Esophagus muscularis mucosa (tissue), 4 donors: ENCODE measurements at places on chromosomes 13 and 19. TPM values are rescaled to one million over a fixed set of nuclear protein-coding genes. Genes with fewer than 3 reads are reported as not detected.

GRCh38 chr13:113232208-113233003 lies 23.0 kb downstream of the CUL4A start:
- H3K4me3 ChIP-seq: no peak overlapping the region
- peaks cover 62% of the 10 kb centered on the region for H3K36me3 ChIP-seq
- no peaks in the 10 kb centered on the region for H3K27me3 ChIP-seq
- H3K27ac ChIP-seq: no peak overlapping the region

DNA sequence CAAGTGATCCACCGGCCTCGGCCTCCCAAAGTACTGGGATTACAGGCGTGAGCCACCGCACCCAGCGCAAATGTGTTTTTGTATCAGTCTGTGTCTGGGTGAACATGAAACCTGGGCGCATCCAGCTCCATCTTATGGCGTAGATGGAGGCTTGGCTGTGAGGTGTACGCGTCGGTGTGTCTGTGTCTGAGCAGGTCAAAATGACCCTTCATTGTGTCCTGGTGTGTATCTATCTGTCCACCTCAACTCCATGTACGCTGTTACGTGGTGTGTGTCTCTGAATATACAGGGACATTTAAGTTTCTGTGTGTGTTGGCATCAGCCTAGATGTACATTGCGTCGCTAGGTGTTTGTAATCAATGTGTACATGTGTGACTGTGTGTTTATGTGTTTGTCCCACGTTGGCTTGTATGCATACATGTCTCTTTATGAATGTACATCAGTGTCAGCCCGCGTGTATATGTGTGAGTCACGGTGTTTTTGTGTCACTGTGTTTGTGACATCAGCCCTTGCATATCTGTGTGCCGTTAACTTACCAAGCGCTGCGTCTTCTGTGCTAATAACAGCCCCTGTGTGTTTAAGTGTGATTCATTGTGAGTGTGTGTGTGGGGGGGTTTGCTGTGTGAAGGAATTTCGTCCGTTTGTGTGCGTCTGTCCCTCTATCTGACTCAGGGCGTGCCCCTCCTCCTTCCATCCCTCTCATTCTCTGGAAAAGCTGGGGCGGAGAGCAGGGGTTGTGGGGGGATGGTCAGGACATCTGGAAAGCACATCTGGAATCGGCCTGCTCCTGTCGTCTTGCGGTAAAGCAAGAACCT lies 6.4 kb downstream of the AXL start:
- H3K27me3 ChIP-seq: no peaks in the 10 kb centered on the region
- DNase-seq: peak; percentile 95
- H3K4me3 ChIP-seq: peak overlapping the region; percentile 61
- H3K27ac ChIP-seq: peak overlapping the region; percentile 95
- peaks cover 8% of the 10 kb centered on the region for H3K36me3 ChIP-seq
- peaks cover 9% of the 10 kb centered on the region for H3K4me1 ChIP-seq

DNA sequence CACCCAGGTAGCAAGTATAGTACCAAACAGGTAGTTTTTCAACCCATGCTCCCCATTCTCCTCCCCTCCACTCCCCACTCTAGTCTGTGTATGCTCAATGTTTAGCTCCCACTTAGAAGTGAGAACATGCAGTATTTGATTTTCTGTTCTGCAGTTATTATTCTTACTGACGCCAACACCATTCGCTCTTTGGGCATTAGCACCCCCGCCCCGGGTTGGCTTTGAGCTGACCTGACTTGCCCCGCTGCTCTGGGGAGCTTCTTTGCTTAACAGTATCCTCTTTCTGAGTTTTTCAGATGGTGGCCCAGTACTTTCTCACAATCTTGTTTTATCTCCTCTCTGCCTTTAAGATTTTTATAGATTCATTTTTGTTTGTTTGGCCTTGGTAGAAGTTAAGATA lies 138.7 kb downstream of the CRYL1 start:
- no peak for DNase-seq
- H3K4me1 ChIP-seq: no peaks in the 10 kb centered on the region
- H3K27ac ChIP-seq: no peak overlapping the region
- no peaks in the 10 kb centered on the region for H3K27me3 ChIP-seq
- H3K4me3 ChIP-seq: no peak overlapping the region
- H3K36me3 ChIP-seq: no peaks in the 10 kb centered on the region

DNA sequence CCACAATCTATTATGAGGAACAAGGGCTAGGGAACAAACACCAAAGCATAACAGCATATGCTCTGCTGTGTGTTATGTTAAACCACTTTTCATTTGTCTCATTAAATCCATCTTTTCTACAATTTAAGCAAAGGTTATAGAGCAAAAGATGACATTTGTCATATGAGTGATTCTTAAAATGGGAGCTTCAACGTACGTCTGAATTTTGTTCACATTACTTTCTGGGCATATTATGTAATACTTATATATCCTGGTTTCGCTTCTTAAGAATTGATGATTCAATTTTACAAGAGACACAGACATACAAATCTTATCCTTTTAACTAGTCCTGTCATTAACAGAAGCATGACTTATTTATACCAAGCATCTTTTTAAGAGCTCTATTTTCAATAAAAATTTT lies 3.3 kb upstream of the TPP2 start:
- no peak for DNase-seq
- no peaks in the 10 kb centered on the region for H3K36me3 ChIP-seq
- H3K4me1 ChIP-seq: peaks cover 32% of the 10 kb centered on the region
- no peak overlapping the region for H3K27ac ChIP-seq
- H3K27me3 ChIP-seq: no peaks in the 10 kb centered on the region

GRCh38 chr13:26953291-26953690 lies 192.7 kb upstream of the GPR12 start:
- no peak overlapping the region for H3K27ac ChIP-seq
- no peaks in the 10 kb centered on the region for H3K4me1 ChIP-seq
- peaks cover 3% of the 10 kb centered on the region for H3K27me3 ChIP-seq

DNA sequence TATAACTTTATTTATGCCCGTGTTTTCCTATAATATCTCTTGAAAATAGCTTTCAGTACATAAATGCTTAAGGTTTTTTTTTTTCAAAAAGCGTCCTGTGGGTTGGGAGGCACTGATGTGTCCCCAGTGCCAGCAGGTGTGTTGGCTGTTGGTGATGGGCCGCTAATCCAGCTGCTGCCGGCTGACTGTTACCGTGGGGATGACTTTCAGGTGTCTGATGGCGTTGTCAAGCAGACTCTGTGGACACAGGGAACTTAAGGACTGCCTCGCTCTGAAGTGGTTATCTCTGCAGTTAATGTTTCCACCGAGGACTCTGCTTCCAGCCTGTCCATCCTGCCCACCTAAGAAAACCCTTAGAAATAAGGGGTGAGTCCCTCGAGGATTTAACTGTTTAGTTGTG lies 94.5 kb downstream of the ANKRD10 start:
- peaks cover 4% of the 10 kb centered on the region for H3K4me1 ChIP-seq
- H3K4me3 ChIP-seq: no peak overlapping the region
- no peaks in the 10 kb centered on the region for H3K27me3 ChIP-seq
- H3K36me3 ChIP-seq: no peaks in the 10 kb centered on the region
- no peak overlapping the region for H3K27ac ChIP-seq

DNA sequence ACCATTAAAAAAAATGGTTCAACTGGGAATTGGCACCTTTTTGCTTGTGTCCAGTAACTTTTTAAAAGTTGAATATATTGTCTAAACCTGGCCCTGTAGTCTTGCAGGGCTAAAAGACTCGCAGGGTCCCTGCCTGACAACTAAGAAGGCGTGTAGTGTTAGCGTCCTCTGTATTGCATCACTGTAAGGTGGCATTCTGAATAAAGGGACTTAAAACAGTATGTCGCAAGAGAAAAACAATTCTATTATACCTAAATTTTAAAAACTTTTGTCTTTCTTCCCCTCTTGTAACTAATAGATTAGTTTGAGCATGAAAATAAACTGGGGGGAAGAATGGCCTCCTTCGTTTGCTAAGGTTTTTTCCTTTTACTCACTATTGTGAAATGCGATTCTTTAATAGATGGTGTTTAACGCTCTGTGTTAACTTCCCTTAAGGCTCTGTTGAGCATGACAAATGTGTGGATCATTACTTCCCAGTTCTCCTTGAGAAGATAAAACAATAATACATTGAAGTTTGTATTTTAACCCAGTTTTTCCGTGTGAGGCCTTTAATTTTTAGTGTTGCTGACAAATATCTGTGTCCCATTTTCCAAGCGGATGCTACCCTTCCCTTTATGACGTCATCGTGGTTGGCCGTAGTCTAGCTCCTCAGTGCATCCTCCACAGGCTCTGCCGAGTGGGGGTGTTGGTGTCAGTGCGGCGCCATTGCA lies 134.6 kb downstream of the KATNAL1 start:
- H3K4me1 ChIP-seq: no peaks in the 10 kb centered on the region
- H3K4me3 ChIP-seq: no peak overlapping the region
- no peak for DNase-seq
- H3K36me3 ChIP-seq: no peaks in the 10 kb centered on the region
- H3K27ac ChIP-seq: no peak overlapping the region
- no peaks in the 10 kb centered on the region for H3K27me3 ChIP-seq

- no peak overlapping the region for H3K4me3 ChIP-seq
- peak; percentile 31 for DNase-seq
- peaks cover 5% of the 10 kb centered on the region for H3K36me3 ChIP-seq
- H3K4me1 ChIP-seq: no peaks in the 10 kb centered on the region
- H3K27ac ChIP-seq: no peak overlapping the region
Observed at GRCh38 chr13:99331881-99332293, 24.7 kb upstream of the GPR183 start.

- H3K36me3 ChIP-seq: peaks cover 61% of the 10 kb centered on the region
- H3K4me1 ChIP-seq: peaks cover 5% of the 10 kb centered on the region
- DNase-seq: no peak
- H3K27ac ChIP-seq: no peak overlapping the region
- H3K27me3 ChIP-seq: no peaks in the 10 kb centered on the region
Observed at GRCh38 chr13:45402641-45403040, 15.5 kb downstream of the SLC25A30 start.

GRCh38 chr13:83929157-83929556 lies 46.9 kb upstream of the SLITRK1 start:
- H3K4me1 ChIP-seq: no peaks in the 10 kb centered on the region
- DNase-seq: no peak
- H3K27ac ChIP-seq: no peak overlapping the region
- no peaks in the 10 kb centered on the region for H3K27me3 ChIP-seq
- no peak overlapping the region for H3K4me3 ChIP-seq

DNA sequence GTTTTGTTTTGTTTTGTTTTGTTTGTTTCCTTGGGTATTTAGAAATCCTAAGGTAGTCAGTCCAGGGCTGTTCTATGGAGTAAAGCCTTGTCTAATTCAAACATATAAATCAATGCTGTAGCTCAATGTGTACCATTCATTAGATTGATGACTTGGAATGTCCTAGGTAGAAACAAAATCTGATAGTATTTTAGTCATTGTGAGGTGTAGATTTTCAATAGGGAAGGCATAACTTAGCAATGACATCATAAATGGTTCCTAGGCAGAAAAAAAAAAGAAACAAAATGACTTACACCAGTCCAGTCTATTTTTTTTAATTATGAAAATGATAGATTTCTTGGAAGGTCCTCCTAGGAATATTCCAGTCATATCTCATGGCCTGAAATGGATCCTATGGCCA lies 189.9 kb downstream of the SPRY2 start:
- no peaks in the 10 kb centered on the region for H3K4me1 ChIP-seq
- no peaks in the 10 kb centered on the region for H3K27me3 ChIP-seq
- H3K4me3 ChIP-seq: no peak overlapping the region
- H3K36me3 ChIP-seq: no peaks in the 10 kb centered on the region
- no peak for DNase-seq

GRCh38 chr13:21006141-21007005 lies 55.0 kb downstream of the LATS2 start:
- no peak for DNase-seq
- H3K4me3 ChIP-seq: no peak overlapping the region
- H3K4me1 ChIP-seq: peaks cover 55% of the 10 kb centered on the region
- H3K27me3 ChIP-seq: no peaks in the 10 kb centered on the region
- peak overlapping the region; percentile 32 for H3K27ac ChIP-seq

- peaks cover 6% of the 10 kb centered on the region for H3K27me3 ChIP-seq
- H3K4me1 ChIP-seq: peaks cover 11% of the 10 kb centered on the region
- no peak overlapping the region for H3K27ac ChIP-seq
- no peak for DNase-seq
- no peaks in the 10 kb centered on the region for H3K36me3 ChIP-seq
- H3K4me3 ChIP-seq: no peak overlapping the region
Observed at GRCh38 chr19:3302755-3303154, 63.6 kb upstream of the NFIC start.

- no peak overlapping the region for H3K27ac ChIP-seq
- DNase-seq: no peak
- H3K27me3 ChIP-seq: peaks cover 78% of the 10 kb centered on the region
- H3K36me3 ChIP-seq: no peaks in the 10 kb centered on the region
- no peak overlapping the region for H3K4me3 ChIP-seq
Observed at GRCh38 chr19:5397804-5398692, 57.2 kb upstream of the ZNRF4 start.

GRCh38 chr19:10796653-10797052 lies 39.4 kb downstream of the TMED1 start:
- peaks cover 97% of the 10 kb centered on the region for H3K36me3 ChIP-seq
- H3K4me1 ChIP-seq: peaks cover 15% of the 10 kb centered on the region

- H3K27me3 ChIP-seq: no peaks in the 10 kb centered on the region
- no peak for DNase-seq
- peak overlapping the region; percentile 99 for H3K27ac ChIP-seq
- peak overlapping the region; percentile 71 for H3K4me3 ChIP-seq
- peaks cover 41% of the 10 kb centered on the region for H3K4me1 ChIP-seq
Observed at GRCh38 chr19:34733266-34733745, 737 bp upstream of the ZNF181 start.

- no peak overlapping the region for H3K4me3 ChIP-seq
- H3K36me3 ChIP-seq: no peaks in the 10 kb centered on the region
- no peaks in the 10 kb centered on the region for H3K27me3 ChIP-seq
- no peak overlapping the region for H3K27ac ChIP-seq
Observed at GRCh38 chr13:34153428-34154180, 335.7 kb downstream of the RFC3 start.

GRCh38 chr13:41588899-41589298 lies 131.5 kb downstream of the RGCC start:
- no peaks in the 10 kb centered on the region for H3K4me1 ChIP-seq
- DNase-seq: no peak
- H3K36me3 ChIP-seq: peaks cover 38% of the 10 kb centered on the region
- H3K27me3 ChIP-seq: no peaks in the 10 kb centered on the region

- no peak overlapping the region for H3K4me3 ChIP-seq
- no peak for DNase-seq
- peaks cover 96% of the 10 kb centered on the region for H3K36me3 ChIP-seq
- H3K4me1 ChIP-seq: peaks cover 8% of the 10 kb centered on the region
Observed at GRCh38 chr19:41420101-41420880, 6.9 kb downstream of the B3GNT8 start.

NOVA2 gene
- total RNA-seq: 4.2 TPM

PSMC4 gene
- 90.5 TPM for total RNA-seq

NAPSA gene
- 1.3 TPM for total RNA-seq

C1QTNF9 gene
- 0.83 TPM for total RNA-seq

S1PR5 gene
- total RNA-seq: not detected

NLRP11 gene
- not detected for total RNA-seq

HIF3A gene
- total RNA-seq: 196 TPM

RPS19 gene
- 1,077 TPM for total RNA-seq

SIGLEC9 gene
- 4.5 TPM for total RNA-seq

RUBCNL gene
- total RNA-seq: 0.86 TPM

PSG5 gene
- not detected for total RNA-seq

RNF225 gene
- not detected for total RNA-seq

FFAR1 gene
- not detected for total RNA-seq

NCR1 gene
- total RNA-seq: not detected
